NCI-H2029 (cell line): ENCODE measurements at places on chromosomes 3 and 15.
A peak's percentile ranks its signal among the peaks of the same experiment; 100 is the strongest.

DNA sequence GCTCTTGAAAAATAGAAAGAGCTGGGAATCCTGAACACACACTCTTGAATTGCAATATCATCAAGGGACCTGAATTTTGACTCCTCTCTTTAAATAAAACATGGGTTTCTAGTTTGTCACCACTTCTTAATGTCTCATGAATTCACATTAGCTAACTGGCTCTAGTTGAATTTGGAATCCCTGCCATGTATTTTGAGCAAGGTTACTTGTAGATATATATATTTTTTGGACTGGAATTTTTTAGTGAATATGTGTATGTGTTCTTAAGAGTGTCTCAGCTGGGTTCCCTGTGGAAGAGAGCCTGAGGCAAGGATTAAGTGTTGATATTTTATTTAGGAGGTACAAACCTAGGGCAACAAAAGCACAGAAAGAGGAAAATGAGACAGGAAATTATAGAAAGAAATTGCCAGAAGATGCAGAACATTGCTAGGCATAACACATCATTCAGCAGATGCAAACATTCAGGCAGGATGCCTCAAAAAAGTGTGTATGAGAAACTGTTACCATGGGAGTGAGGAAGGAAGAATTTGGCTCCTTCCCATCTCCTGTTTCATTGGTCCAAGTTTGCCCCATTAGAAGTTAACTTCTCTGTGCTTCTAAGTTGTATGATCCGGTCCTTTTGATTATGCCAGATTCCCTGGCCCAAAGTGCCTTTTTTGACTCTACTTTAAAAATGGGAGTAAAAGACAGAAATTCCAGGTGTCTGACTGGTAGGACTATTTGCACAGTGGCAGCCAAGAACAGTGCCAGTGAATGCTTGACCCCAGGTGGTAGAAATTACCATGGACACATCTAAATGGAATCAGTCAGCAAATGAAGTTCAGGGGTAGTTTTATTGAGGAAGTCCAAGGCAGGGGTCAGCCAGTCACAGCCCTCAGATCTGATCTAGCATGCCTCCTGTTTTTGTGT, 253.7 kb upstream of the TGFBR2 start:
- no peak for DNase-seq

DNA sequence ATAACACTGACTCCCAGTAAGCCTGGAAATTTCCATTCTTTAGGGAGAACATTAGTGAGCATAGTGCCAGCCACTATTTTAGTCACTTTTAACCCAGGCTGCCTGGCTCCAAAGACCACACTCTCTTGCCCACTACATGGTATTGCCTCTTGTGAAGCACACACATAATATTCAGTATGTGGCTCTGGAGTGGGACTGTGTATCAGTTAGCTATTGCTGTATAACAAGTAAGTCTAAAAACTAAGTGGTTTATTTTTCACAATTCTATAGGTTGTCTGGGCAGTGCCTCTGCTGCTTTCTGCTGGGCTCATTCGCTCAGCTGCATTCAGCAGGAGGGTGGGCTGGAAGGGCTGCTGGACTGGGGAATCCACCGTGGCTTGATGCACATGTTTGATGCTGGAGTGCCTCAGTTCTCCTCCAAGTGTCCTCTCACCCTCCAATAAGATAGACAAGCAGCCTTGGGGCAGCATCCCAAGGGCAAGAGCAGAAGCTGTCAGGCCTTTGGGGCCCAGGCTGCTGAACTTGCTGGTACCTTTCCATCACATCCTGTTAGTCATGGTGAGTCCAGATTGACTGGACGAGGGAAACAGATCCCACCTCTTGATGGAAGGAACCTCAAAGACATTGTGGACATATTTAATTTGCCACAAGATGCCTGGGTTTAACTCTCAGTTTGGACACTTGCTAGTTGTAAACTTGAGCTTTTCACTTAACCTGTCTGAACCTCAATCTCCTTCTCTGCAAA, 66.6 kb upstream of the TLE3 start:
- DNase-seq, result no peak

- DNase-seq, result no peak
These were observed 4.3 kb upstream of the NPTN start for GRCh38 chr15:73637527-73637926.

- no peak for DNase-seq
These were observed 301.2 kb upstream of the PROK2 start for GRCh38 chr3:72086042-72086742.

DNA sequence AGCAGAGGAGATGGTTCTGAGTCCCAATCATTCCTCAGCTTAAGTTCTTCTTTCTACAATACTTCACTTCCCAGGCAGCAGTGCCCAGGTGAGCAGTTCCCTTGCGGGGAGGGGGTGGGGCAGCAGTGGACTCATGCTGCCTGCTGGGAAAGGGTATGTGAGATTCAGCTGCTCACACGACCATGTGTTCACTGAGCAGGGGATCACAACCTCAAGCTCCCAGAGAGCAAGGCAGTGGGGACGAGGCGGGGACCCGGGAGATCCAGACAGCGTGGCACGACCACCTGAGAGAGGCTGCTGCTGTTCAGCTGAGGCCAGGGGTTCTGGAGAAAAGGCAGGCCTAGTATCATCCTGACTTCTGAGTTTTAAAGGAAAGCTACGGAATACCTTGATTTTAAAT, 166.6 kb downstream of the XXYLT1 start:
- no peak for DNase-seq

DNA sequence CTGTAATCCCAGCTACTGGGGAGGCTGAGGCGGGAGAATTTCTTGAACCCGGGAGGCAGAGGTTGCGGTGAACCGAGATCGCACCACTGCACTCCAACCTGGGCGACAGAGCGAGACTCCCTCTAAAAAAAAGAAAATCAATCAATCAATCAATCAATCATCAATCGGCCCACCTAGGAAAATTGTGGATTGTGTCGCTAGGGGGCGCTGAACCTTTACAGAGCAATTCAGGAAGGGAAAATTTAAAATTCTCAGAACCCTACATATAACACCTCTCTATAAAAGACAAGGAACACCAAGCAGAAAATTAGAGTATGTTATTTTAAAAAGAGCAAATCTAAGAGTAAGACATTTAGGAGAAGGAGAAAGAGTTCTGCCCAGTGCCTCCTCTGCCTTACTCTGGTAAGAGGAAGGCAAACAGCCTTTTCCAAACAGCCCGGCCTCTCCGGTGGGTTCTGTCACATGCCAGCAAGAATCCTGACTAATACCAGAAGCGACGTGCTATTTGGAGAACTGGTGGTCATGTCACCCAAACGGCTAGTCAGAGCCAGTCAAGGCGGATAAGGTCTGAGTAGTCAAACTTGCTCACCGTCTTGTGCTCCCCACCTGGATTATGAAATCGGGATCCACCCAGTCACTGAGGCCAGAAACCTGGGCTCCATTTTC, 22.3 kb upstream of the SMCO1 start:
- DNase-seq, result peak; percentile 20

GRCh38 chr15:88908123-88908522, 5.1 kb downstream of the MFGE8 start:
- DNase-seq, result no peak

- no peak for DNase-seq
These were observed 603.7 kb upstream of the ALCAM start for GRCh38 chr3:104763007-104763406.

DNA sequence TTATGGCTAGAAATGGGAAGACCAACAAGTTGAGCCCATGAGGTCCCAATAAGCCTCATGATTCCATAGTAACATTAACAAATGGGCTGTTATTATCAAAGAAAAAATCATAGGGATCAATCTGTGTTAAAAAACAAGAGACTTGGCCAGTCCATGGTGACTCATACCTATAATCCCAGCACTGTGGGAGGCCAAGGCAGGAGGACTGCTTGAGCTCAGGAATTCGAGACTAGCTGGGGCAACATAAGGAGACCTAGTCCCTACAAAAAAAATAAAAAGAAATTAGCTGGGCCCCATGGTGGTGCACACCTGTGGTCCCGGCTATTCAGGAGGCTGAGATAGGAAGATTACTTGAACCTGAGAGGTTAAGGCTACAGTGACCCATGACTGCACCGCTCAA, 124.8 kb downstream of the DMXL2 start:
- no peak for DNase-seq

GRCh38 chr3:150528354-150528797, 17.9 kb downstream of the SERP1 start:
- no peak for DNase-seq

DNA sequence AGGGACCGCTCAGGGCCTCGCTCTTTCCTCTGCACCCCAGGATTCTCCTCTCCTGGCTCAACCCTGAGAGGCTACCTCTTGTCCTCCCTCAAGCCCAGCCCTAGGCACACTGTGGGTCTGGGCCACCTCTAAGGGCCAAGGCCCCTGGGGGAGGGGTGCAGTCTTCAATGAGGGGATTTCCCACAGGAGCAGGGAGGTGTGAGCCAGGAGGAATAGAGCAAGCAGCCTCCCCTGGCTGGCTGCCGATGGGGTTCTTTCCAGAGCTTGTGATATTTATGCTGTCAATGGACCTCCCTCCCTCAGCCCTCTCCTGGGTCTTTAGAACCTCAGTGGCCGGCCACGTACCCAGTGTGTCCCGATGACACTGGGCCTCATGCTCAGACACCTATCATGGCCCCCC, 99.5 kb upstream of the RPL32 start:
- DNase-seq, result no peak

DNA sequence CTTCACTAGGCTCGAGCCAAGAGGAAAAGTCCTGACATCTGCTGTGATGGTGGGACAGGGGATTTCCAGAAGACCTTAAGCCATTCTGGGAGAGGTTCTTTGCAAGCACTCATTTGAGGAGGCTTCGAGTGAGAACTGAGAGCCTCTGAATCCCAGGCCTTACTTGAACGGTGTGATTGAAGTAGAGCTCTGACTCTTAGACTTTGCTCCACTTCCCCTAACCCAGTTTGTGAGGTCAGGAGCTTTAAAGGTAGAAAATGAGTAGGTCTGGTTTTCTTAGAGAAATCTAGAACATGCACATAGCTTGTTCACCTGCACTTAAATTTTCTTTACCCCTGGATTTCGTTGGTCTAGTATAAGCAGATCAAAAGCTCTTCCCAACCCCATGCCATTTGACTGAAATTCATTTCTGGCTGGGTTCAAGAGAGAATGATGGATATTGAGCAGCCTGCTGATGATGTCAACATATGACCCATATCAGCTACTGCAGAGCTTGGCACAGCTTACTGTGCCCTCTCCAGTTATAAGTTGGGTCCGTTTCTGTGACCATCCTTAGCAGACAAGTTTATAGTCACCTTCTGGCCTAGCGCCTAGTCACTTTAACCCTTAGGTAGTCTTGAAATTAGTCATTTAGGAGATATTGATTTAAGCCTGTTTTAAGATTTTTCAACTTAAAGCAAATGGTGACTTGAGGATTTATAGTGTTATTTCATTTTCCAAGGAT, 229.2 kb upstream of the CHRM5 start:
- no peak for DNase-seq

GRCh38 chr3:99666201-99666600, 27.8 kb downstream of the COL8A1 start:
- no peak for DNase-seq

DNA sequence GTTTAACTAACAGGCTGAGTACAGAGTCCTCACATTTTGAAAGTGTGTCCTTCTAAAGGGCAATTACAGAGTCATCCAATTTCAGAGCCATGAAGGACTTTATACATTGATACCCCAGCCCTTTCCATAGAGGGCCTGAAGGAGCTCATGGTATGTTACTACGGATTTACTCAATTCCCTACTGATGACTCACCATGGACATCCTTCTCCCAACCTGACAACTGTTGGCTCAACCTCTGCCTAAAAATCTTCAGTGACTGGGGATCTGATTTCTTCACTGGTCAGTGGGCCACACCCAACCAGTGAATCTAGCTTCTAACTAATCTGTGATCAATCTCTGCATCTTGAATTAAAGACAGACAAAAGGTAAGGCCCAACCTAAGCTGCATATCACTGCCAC, 963.4 kb upstream of the CFAP20DC start:
- no peak for DNase-seq

- DNase-seq, result no peak
These were observed 35.2 kb downstream of the TSC22D2 start for GRCh38 chr3:150443331-150443741.

- no peak for DNase-seq
These were observed 18.8 kb downstream of the SLC25A26 start for GRCh38 chr3:66239513-66240123.

DNA sequence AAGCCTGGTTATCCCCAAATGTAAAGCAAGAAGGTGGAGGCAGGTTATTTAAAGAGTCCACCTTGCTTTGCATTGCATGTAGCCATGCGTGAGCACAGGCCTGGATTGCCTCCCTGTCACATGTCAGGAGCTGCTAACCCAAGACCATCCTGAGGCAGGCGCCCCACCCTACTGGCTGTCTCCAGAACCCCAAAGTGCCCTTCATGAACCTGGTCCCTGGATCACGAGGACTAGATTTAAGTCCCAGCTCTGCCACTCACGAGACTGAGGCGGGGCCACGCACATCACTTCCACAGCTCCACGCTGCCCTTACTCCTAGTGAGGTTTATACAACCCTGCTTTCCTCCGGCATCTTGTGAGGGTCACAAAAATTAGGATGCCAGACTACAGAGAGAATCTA, 17.6 kb downstream of the MRPL46 start:
- no peak for DNase-seq

DNA sequence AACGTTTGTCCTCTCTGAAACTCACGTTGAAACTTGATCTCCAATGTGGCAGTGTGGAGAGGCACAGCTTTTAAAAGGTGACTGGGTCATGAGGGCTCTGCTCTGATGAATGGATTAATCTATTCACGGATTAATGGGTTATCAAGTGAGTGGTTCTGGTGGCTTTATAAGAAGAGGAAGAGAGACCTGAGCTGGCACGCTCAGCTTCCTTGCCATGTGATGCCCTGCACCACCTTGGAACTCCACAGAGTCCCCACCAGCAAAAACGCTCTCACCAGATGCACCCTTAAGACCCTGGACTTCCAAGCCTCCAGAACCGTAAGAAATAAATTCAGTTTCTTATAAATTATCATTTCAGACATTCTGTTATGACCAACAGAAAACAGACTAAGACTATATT, 2.6 kb downstream of the PPP1R2 start:
- DNase-seq, result no peak

- no peak for DNase-seq
These were observed 117.8 kb downstream of the UBE2E2 start for GRCh38 chr3:23320586-23321570.

DNA sequence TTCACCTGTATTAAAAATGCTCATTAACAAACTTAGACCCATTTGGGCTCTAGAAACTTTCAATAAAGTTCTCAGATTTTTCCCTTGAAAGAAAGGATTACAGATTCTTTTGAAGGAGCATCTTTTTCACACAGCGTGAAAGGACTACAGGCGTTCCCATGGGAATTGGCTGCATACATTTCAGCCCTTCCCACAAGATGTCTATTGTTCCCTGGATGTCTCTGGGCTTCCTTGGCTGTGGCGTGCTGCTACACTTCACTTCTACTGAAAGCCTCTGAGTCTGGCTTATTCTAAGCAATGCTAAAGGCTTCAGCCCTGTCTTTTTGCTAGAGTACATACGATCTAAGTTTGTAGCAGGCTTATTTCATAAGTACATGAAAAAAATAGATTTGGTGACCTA, 1.4 kb downstream of the VEPH1 start:
- DNase-seq, result no peak

- DNase-seq, result no peak
These were observed 6.1 kb upstream of the SATB1 start for GRCh38 chr3:18431266-18431665.
